Activated CD8-positive, alpha-beta T cell treated with anti-CD3 and anti-CD28 coated beads, Interleukin-2, amount 10 ng/mL, durations not matched to agents 7 days and 5 days (primary cell): ENCODE measurements at places on chromosomes 6 and 20. TPM values are rescaled to one million over a fixed set of nuclear protein-coding genes. Genes with fewer than 3 reads are reported as not detected.

- no peak for DNase-seq
- H3K27me3 ChIP-seq: no peaks in the 10 kb centered on the region
- no peaks in the 10 kb centered on the region for H3K4me1 ChIP-seq
- H3K36me3 ChIP-seq: no peaks in the 10 kb centered on the region
Measured at GRCh38 chr20:23244916-23245552, 105.6 kb upstream of the NXT1 start.

GRCh38 chr6:25498505-25498904, 153.5 kb upstream of the SCGN start:
- H3K36me3 ChIP-seq: no peaks in the 10 kb centered on the region
- H3K27ac ChIP-seq: no peak overlapping the region
- no peaks in the 10 kb centered on the region for H3K27me3 ChIP-seq

- no peaks in the 10 kb centered on the region for H3K27me3 ChIP-seq
- no peak for DNase-seq
- H3K27ac ChIP-seq: no peak overlapping the region
- H3K4me1 ChIP-seq: no peaks in the 10 kb centered on the region
- no peak overlapping the region for H3K4me3 ChIP-seq
- H3K36me3 ChIP-seq: no peaks in the 10 kb centered on the region
Measured at GRCh38 chr6:146335336-146335735, 208.3 kb upstream of the RAB32 start.

GRCh38 chr20:63054103-63054474, 47.3 kb upstream of the BHLHE23 start:
- H3K4me1 ChIP-seq: no peaks in the 10 kb centered on the region
- H3K36me3 ChIP-seq: no peaks in the 10 kb centered on the region
- H3K27ac ChIP-seq: no peak overlapping the region
- H3K4me3 ChIP-seq: no peak overlapping the region
- H3K27me3 ChIP-seq: no peaks in the 10 kb centered on the region

GRCh38 chr20:63017826-63018411, 11.2 kb upstream of the BHLHE23 start:
- peaks cover 27% of the 10 kb centered on the region for H3K27me3 ChIP-seq
- no peaks in the 10 kb centered on the region for H3K4me1 ChIP-seq
- DNase-seq: no peak
- peaks cover 2% of the 10 kb centered on the region for H3K36me3 ChIP-seq
- H3K4me3 ChIP-seq: no peak overlapping the region

DNA sequence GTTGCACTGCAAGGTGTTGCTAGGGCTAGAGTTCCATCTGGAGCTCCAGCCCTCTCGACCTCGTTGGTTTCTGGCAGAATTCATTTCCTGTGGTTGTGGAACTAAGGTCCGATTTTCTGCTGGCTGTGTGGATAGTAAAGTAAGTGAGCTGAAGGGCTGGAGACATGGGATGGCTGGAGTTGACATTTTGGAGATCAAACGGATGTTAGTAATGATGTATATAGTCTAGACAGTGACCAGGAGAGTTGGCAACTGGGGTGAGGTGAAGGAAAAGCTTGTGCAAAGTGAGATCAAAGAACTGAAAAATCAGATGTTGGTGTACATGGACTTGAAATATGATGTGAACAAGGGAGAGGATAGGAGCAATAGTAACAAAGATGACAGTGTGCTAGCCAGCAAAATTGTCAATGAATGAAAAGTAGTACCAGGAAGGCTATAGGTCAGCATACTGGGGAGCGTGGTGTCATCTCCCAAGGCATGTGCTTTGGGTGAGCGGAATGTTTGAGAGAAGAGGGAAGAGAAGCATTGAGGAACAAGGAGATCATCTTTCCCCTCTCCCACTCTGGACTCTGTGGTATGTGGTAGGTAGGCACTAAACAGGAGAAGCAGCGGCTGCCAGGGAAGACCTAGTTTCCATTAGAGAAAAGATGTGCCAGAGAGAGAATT, 7.8 kb downstream of the QRSL1 start:
- peaks cover 23% of the 10 kb centered on the region for H3K4me1 ChIP-seq
- H3K27ac ChIP-seq: no peak overlapping the region
- H3K36me3 ChIP-seq: peaks cover 9% of the 10 kb centered on the region
- H3K4me3 ChIP-seq: no peak overlapping the region
- DNase-seq: no peak
- no peaks in the 10 kb centered on the region for H3K27me3 ChIP-seq

GRCh38 chr6:147279427-147279826, 75.2 kb downstream of the STXBP5 start:
- peaks cover 13% of the 10 kb centered on the region for H3K4me1 ChIP-seq
- H3K4me3 ChIP-seq: no peak overlapping the region
- H3K27me3 ChIP-seq: no peaks in the 10 kb centered on the region
- H3K36me3 ChIP-seq: peaks cover 44% of the 10 kb centered on the region

- no peak for DNase-seq
- H3K36me3 ChIP-seq: peaks cover 54% of the 10 kb centered on the region
Measured at GRCh38 chr20:1651268-1652058, 6.1 kb downstream of the SIRPG start.

DNA sequence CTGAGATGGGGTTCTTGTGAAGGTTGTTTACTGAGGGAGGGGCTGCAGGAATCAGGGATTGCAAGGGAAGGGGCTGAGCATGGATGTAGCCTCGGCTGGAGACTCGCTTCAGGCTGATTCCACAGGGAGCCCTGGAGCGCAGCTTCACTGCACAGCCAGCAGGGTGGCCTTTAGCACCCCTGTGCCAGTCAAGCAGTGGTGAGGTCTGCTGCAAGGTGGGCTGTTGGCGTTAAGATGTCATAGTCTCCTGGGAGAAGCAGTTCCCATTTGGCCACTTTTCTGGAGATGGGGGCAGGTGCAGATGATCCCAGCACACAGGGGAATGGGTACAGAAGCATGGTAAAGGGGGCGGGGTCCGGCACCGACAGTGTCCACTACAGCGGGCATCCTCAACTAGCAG, 126.3 kb downstream of the TOX2 start:
- H3K4me1 ChIP-seq: no peaks in the 10 kb centered on the region
- no peak for DNase-seq
- no peaks in the 10 kb centered on the region for H3K36me3 ChIP-seq
- no peak overlapping the region for H3K4me3 ChIP-seq

- H3K4me3 ChIP-seq: no peak overlapping the region
- H3K27me3 ChIP-seq: peaks cover 2% of the 10 kb centered on the region
- DNase-seq: peak; percentile 33
- no peak overlapping the region for H3K27ac ChIP-seq
- no peaks in the 10 kb centered on the region for H3K36me3 ChIP-seq
Measured at GRCh38 chr20:17558154-17558940, 11.5 kb upstream of the DSTN start.

DNA sequence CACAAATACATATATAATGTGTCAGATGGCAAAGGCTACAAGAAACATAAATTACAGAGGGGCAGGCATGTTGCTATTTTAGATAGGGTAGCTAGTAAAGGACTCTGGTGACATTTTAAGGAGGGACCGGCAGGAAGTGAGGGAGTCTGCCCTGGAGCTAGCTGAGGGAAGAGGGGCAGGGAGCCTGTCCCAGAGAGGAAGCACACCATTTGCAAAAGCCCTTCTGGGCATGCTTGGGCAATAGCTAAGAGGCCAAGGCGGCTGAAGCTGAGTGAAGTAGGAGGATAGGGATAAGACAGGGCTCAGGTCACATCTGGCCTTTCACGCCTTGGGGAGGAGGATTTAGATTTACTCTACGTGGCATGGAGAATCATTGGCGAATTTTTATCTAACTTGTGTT, 96.2 kb downstream of the RTN4IP1 start:
- H3K27me3 ChIP-seq: no peaks in the 10 kb centered on the region
- no peak overlapping the region for H3K4me3 ChIP-seq
- peaks cover 59% of the 10 kb centered on the region for H3K4me1 ChIP-seq

GRCh38 chr6:3322366-3322890, 63.7 kb downstream of the PSMG4 start:
- H3K4me3 ChIP-seq: no peak overlapping the region
- no peak for DNase-seq
- H3K27ac ChIP-seq: no peak overlapping the region
- peaks cover 22% of the 10 kb centered on the region for H3K27me3 ChIP-seq
- H3K36me3 ChIP-seq: no peaks in the 10 kb centered on the region
- H3K4me1 ChIP-seq: peaks cover 20% of the 10 kb centered on the region

GRCh38 chr6:89037141-89037900, 43.2 kb upstream of the PNRC1 start:
- H3K4me1 ChIP-seq: peaks cover 3% of the 10 kb centered on the region
- no peak overlapping the region for H3K27ac ChIP-seq
- peaks cover 3% of the 10 kb centered on the region for H3K36me3 ChIP-seq
- no peak for DNase-seq

DNA sequence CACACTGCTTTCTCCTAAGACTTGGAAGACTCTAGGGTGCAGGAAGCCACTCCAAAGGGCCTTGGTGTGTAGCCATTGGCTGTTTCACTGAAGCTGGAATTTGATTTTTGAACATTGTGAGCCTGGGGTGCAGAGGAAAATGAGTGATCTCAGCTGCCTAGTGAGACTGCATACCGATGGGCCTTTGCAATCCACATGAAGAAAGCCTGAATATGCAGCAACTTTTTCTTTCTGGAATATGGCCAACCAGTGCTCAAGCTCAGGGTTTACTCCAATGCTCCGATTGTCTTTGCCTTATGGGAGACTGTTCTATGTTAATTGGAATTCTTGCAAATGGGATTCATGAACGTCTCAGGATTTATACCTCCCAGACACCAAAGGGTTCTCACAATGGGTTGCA, 242.6 kb downstream of the DOK5 start:
- H3K27ac ChIP-seq: no peak overlapping the region
- no peak for DNase-seq
- H3K4me3 ChIP-seq: no peak overlapping the region
- H3K27me3 ChIP-seq: no peaks in the 10 kb centered on the region
- H3K4me1 ChIP-seq: no peaks in the 10 kb centered on the region
- no peaks in the 10 kb centered on the region for H3K36me3 ChIP-seq

GRCh38 chr6:131946992-131947955, 3.9 kb downstream of the CCN2 start:
- H3K27me3 ChIP-seq: peaks cover 47% of the 10 kb centered on the region
- H3K4me1 ChIP-seq: peaks cover 9% of the 10 kb centered on the region
- no peaks in the 10 kb centered on the region for H3K36me3 ChIP-seq
- H3K27ac ChIP-seq: no peak overlapping the region
- no peak for DNase-seq
- no peak overlapping the region for H3K4me3 ChIP-seq

DNA sequence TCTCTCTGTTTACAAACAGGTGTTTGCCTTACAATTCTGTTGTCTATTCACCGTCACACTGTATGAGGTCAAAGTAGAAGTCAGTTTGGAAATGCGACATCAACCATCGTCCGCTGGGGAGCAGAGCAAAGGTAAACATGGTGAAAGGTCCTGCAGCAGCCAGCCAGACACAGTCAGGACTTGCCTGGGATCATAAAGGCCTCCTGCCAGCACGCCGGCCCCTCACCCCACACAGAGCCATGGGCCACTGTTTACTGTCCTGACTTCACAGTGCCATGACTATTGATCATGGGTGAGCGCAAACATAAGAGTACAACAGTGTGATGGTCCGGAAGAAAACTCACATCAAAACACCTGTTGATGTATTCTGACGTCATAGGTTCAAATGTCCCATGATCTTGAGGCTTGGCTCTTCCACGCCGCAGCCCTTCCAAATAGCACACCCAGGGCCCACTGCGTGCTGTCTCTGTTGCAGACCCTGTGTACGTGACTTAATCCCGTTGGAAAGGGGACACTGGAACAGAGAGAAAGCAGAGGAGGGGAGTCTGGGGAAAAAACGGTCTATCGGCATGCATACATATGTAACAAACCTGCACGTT, 16.9 kb upstream of the PPP1R3G start:
- H3K27me3 ChIP-seq: peaks cover 5% of the 10 kb centered on the region
- H3K27ac ChIP-seq: no peak overlapping the region
- no peak for DNase-seq
- no peak overlapping the region for H3K4me3 ChIP-seq
- H3K4me1 ChIP-seq: peaks cover 1% of the 10 kb centered on the region
- H3K36me3 ChIP-seq: no peaks in the 10 kb centered on the region

DNA sequence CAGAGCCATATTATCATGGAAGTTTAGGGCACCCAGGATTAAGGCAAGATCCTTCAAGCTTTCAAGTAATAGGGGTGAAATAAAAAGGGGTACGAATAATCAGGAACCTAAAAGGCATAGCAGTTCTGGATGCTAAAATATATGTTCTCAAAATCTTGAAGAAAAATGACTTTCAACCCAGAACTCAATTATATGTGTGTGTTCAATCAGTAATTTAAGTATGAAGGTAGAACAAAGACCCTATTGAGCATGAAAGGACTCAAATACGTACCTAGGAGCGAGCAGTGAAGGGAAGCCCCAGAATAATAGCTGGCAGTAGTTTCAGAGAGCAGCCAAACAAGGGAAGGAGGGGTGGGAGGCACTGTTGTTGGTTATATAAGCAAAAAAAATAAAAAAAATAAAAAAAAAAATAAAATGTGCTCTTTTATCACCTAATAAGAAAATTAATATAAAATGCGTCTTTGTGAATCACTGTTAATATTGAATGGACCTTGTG, 45.4 kb downstream of the MYO6 start:
- peaks cover 4% of the 10 kb centered on the region for H3K27me3 ChIP-seq
- H3K4me1 ChIP-seq: no peaks in the 10 kb centered on the region
- no peak overlapping the region for H3K27ac ChIP-seq

DNA sequence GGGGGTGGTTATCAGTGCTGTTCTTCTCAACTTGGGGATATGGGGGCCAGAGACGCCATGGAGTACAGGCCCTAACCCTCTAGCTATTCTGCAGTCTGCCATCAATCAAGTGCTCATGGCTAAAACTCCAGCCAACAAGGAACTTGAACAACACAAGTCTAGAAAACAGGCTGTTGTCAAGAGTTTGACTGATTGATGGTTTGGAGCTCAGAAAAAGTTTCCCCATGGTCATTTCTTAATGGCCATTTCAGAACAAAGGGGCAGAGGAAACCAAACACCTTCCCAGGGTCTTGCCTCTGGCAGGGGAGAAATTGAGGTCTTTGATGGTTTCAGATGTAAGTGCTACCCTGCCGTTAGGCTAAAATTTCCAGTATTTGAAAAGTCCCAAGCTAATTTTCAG, 15.1 kb downstream of the PCK1 start:
- no peak for DNase-seq
- H3K27ac ChIP-seq: no peak overlapping the region
- H3K36me3 ChIP-seq: no peaks in the 10 kb centered on the region
- no peak overlapping the region for H3K4me3 ChIP-seq

- H3K27ac ChIP-seq: no peak overlapping the region
- H3K36me3 ChIP-seq: no peaks in the 10 kb centered on the region
- DNase-seq: no peak
- no peaks in the 10 kb centered on the region for H3K27me3 ChIP-seq
- no peaks in the 10 kb centered on the region for H3K4me1 ChIP-seq
Measured at GRCh38 chr6:73375216-73375615, 5.5 kb upstream of the OOEP start.

DNA sequence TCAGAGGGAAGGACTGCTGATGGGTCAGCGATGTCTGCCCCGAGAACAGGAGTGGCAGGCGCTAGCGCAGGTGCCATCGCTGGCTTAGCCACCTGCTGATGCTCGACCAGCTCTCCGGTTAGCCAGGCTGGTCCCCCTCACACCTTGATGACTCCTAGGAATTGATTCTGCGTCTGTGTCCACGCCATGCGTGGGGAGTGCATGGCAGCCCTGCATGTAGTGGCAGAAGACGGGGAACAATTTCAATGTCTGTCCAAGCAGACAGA, 6.7 kb downstream of the SS18L1 start:
- H3K4me1 ChIP-seq: peaks cover 8% of the 10 kb centered on the region
- no peak overlapping the region for H3K4me3 ChIP-seq
- no peaks in the 10 kb centered on the region for H3K27me3 ChIP-seq
- no peak for DNase-seq
- no peak overlapping the region for H3K27ac ChIP-seq

The TJAP1 gene
- total RNA-seq: 35.5 TPM

The ERVFRD-1 gene
- total RNA-seq: not detected

The ADGRG6 gene
- 1.6 TPM for total RNA-seq

The PAK5 gene
- total RNA-seq: not detected

The PRR3 gene
- total RNA-seq: 21.1 TPM

The SNAI1 gene
- total RNA-seq: 0.37 TPM

The HSD17B8 gene
- total RNA-seq: 14.1 TPM

The MMP24 gene
- not detected for total RNA-seq

The TRDN gene
- total RNA-seq: not detected
